ENCODE measurements at places on chromosomes 4 and X.

GRCh38 chrX:47573341-47574075, 8.7 kb upstream of the TIMP1 start:
- DNase-seq = no peak

GRCh38 chr4:52982255-52982945, 120.3 kb downstream of the RASL11B start:
- no peak for DNase-seq

DNA sequence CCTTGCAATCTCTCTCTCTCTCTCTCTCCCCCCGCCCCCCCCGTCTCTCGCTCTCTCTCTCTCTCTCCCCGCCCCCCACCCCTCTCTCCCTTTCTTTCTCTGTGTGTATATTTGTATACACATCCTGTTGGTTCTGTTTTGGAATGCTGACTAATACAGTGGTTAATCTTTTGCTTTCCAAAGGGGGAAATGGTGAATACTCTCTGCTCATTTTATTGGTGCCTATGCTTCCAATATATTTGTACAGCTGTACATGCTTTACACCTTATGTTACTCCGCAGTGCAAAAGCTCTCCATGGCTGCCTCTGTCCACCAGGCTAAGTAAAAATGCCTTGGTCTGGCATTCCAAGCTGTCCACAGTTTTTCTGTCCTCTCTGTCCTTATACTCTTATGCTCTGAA, 158.8 kb downstream of the RBMX2 start:
- DNase-seq = no peak

DNA sequence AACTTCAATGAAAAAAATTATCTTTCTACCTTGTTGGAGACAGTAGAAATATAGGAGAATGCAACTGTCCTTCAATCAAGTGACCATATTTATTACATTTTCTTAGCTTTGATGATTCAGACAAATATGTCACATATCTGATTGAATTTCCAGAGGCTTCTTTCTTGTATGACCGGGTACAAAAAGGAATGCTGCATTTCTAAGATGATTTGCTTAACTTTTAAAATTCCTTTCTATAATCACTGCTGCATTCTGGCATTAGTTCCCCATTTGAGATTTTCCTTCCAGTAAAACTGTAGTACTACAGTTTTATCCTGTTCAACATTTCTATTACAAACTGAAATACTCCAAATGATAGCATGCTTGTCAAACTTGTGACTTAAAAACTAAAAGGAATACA, 5.2 kb downstream of the MFSD8 start:
- DNase-seq = no peak

DNA sequence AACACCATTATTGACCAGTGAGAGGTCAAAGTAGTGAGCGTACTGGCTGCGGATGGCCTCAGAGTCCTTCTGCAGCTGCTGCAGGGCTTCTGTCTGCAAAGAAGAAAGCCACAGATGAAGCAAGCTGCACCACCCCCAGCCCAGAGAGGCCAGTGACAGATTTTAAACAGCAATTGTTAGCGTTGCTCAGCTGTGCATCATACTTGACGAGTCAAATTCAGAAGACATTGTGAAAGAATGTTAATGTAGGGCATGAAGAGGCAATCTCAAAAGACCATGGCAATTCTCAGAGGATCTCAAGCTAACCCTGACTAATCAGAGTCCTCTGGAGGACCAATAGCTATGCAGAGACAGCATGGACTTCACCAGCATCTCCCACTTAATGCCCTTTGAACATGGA, 16.6 kb downstream of the DKC1 start:
- DNase-seq = no peak

DNA sequence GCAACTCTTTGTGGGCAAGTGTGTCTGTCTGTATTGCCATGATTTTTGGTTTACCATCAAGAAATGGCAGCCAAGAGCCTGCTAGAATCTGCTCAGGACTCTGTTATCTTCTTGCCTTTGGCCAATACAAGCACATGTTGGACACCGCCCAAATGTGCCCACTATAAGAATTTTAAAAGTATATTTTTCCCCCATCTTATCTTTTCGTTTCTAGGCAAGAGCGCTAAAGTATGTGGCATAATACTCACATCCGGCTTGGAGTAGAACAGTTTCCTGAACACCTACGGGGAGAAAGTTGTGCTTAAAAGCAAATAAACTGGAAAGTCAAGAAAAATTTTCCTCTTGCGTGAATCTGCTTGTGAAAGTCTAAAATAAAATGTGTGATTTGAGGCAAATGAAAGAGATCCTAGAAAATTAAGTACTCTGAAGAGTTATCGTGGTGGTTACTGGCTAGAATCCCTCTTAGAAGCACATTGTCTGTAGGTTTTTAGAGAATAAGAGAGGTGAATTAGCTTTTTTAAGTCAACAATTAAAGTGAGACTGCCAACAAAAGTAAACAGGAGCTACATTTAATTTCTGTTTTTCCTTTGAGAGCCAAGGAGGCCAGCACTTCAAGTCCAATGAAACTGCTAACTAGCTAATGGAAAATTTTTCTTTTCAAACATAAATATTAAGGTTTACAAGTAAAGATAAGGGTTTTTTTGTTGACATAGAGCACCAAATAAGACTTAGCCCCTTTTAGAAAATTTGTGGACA, 220.2 kb downstream of the SOWAHB start:
- no peak for DNase-seq

- DNase-seq = peak; percentile 56
Measured at GRCh38 chr4:80201252-80202151, 4.2 kb downstream of the PRDM8 start.

DNA sequence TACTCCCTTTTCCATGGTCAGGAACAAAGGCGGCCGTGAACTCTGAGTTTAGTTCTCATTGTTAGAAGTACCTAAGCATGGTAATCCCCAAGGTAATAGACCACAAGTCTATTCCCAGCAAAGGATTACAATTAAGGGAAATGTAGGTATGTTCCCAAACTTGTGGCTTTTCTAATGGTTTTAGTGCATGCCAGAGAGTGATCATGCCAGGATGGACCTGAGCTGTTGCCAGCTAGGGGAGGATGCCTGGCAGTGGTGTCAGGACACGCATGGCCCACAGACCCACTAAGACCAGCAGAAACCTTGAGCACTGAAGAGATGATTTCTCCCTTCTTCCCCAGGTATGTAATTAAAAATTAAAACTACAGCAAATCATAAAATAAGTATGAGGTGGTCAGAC, 60.8 kb downstream of the COQ2 start:
- no peak for DNase-seq

DNA sequence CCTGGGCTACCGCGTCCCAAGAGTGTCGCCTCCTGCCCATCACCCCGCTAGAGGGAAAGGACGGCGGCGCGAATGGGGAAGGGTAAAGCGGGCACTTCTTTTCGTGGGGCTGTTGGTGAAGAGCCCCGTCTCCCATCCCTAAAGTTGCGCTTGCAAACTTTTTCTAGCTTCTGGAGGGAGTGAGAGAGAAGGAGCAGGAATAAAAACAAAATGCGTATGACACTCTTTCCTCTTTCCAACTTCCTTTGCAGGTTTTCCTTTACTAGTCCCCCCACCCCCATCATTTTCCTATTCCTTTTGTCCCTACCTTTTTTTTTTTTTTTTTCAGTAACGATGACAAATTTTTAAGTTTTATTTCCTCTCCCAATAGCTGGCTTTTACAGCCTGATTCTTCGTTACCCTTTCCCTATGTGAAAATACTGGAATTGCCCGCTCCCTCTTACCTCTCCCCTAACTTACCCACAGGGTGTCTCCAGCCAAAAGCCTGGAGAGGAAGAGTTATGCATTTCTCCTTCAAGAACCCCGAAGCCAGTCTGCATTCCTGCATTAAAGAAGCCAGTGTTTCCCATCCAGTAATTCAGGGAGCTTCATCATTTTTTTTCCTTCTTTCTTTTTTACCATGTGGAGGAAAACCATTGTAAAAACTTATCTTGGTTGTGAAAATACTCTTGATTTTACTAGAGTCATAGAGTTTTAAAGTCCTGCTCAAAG, 613 bp upstream of the ARSJ start:
- no peak for DNase-seq

Data from activated CD4-positive, alpha-beta T cell treated with anti-CD3 and anti-CD28 coated beads, Interleukin-2, amount 10 ng/mL, durations not matched to agents 24 days and 14 days (primary cell).